Mucosa of gallbladder (tissue), 1 donor: ENCODE measurements at places on chromosomes 4 and X. TPM values are rescaled to one million over a fixed set of nuclear protein-coding genes. Genes with fewer than 3 reads are reported as not detected.

GRCh38 chrX:151538190-151539122, 25.0 kb upstream of the PASD1 start:
- no peak for DNase-seq

DNA sequence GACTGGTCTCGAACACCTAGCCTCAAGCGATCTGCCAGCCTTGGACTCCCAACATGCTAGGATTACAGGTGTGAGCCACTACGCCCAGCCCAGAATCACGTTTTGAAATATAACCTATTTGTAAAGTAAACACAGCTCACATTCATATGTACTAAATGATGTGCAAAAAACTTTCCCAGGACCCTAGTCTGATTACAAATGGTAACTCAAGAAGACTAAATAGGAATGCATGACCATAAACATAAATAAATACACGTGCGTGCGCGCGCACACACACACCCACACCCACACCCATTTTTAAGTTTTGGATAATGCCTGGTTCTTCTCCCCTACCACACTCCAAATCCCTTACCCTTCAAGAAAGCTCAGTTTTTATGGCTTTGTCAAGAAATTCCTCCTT, 163.9 kb downstream of the NR3C2 start:
- no peak for DNase-seq

GRCh38 chrX:136828830-136829229, 48.1 kb upstream of the ARHGEF6 start:
- no peak for DNase-seq

SCFD2 gene
- 15.8 TPM for total RNA-seq

GRCh38 chr4:110617075-110617640, 5.7 kb downstream of the PITX2 start:
- DNase-seq, result no peak

ADAMTS3 gene
- total RNA-seq, result 0.40 TPM

DNA sequence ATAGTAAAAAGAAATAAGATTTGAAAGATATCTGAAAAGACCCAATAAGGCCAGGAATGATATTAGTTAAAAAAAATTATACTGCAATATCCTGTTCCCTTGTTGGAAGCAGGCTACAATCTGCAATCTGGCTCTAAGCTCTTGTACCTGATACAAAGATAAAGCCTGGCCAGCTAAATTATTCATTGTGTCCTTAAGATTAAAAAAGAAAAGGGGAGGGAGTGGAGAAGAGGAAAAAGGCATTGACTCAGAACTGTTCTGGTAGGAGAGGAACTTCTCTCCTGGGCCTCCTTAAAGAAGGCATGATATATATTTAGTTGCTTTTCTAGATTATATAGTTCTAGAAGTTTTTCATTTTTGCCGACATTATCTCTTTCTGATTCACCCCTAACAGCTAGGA, 46.7 kb downstream of the IRF2 start:
- no peak for DNase-seq

GRCh38 chr4:110624398-110624780, 1.5 kb upstream of the PITX2 start:
- DNase-seq, result no peak

CLTRN gene
- 5.1 TPM for total RNA-seq

SCML1 gene
- total RNA-seq, result 6.1 TPM

LRAT gene
- total RNA-seq, result 11.7 TPM

DOK7 gene
- 7.4 TPM for total RNA-seq

- peak; percentile 32 for DNase-seq
These were observed 28.8 kb upstream of the CFAP47 start for GRCh38 chrX:35890699-35891098.

- peak; percentile 80 for DNase-seq
These were observed at the start of gene SLC35A2 for GRCh38 chrX:48911412-48912182. Gene SLC35A2, minus strand, starts transcription at chrX:48911646. Its CDS starts 10 bp downstream, at chrX:48911636.
